CD14-positive monocyte (primary cell): ENCODE measurements at places on chromosomes 5 and 9. TPM values are rescaled to one million over a fixed set of nuclear protein-coding genes. Genes with fewer than 3 reads are reported as not detected.

The PRDM9 gene
- not detected for polyA plus RNA-seq

The CMYA5 gene
- polyA plus RNA-seq, result not detected

The EDIL3 gene
- not detected for polyA plus RNA-seq

The SPATA31E1 gene
- polyA plus RNA-seq, result not detected

The REEP2 gene
- 0.06 TPM in 1 of 2 replicates, not detected in the other for polyA plus RNA-seq

The CLIC3 gene
- not detected for polyA plus RNA-seq
